RPMI7951 (cell line): ENCODE measurements at places on chromosomes 5 and 9. TPM values are rescaled to one million over a fixed set of nuclear protein-coding genes. Genes with fewer than 3 reads are reported as not detected.

EPB41L4B gene
- total RNA-seq, result under 0.01 TPM in 1 of 2 replicates, not detected in the other

SURF2 gene
- total RNA-seq, result 15.0 and 15.7 TPM in 2 replicates

CCDC69 gene
- 0.78 and 1.3 TPM in 2 replicates for total RNA-seq

FOCAD gene
- total RNA-seq, result 44.2 and 54.1 TPM in 2 replicates

AGPAT2 gene
- total RNA-seq, result 20.4 and 34.7 TPM in 2 replicates

CLIC3 gene
- 0.68 and 1.7 TPM in 2 replicates for total RNA-seq

IFNA21 gene
- not detected in 2 replicates for total RNA-seq

TERT gene
- total RNA-seq, result not detected in 2 replicates

MEGF9 gene
- 10.5 and 11.1 TPM in 2 replicates for total RNA-seq

SPATA31A7 gene
- total RNA-seq, result not detected in 2 replicates

CCNO gene
- 1.2 and 2.6 TPM in 2 replicates for total RNA-seq

TMEM245 gene
- total RNA-seq, result 47.6 and 49.4 TPM in 2 replicates

ANKRD18B gene
- total RNA-seq, result not detected in 2 replicates

F2RL1 gene
- 6.8 and 8.6 TPM in 2 replicates for total RNA-seq

PKD2L2 gene
- not detected in 2 replicates for total RNA-seq

CCIN gene
- 0.24 and 0.59 TPM in 2 replicates for total RNA-seq

ABL1 gene
- 11.4 and 12.1 TPM in 2 replicates for total RNA-seq

MVB12B gene
- total RNA-seq, result 1.6 and 2.2 TPM in 2 replicates

STING1 gene
- 9.7 and 10.4 TPM in 2 replicates for total RNA-seq

ADAMTS12 gene
- 30.0 and 31.7 TPM in 2 replicates for total RNA-seq

PLPP7 gene
- total RNA-seq, result 11.4 and 13.5 TPM in 2 replicates

TLX3 gene
- total RNA-seq, result 0.96 and 1.9 TPM in 2 replicates

GLRA1 gene
- not detected in 2 replicates for total RNA-seq

FOXD4L6 gene
- not detected in 2 replicates for total RNA-seq

NUTM2G gene
- total RNA-seq, result not detected in 2 replicates
